ENCODE measurements at places on chromosomes 16 and 17.

DNA sequence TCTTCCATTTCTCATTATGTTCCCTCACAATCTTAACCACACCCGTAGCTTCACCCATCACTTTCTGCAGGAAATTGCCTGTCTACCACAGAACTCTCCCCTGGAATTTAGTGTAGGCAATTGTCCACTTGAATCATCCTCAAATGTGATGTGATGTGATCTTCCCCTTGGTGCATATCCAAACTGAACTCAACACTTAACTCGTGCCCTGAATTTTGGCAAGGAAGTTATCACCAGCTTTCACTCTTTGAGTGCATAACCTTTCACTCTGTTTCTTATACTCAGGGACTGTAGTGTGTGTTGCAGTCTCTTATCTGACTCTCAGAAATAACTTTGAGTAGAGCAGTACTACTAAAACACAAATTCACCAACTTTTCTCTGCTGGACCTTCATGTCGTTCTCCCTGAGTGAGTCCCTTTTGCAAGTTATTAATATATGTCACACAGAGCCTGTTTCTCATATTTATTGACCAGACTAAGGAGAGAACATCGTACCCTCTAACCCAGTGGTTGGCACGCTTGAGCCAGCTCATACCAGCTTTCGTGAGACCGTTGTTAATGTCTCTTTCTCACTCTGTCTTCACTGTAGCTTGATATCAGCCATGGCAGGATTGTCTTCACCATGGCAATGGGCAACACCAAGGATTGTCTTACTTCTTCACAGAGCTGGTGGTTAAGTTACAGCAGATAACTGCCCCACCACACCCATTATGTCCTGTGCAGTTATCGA lies 558.9 kb upstream of the HSBP1 start:
- DNase-seq, result no peak

DNA sequence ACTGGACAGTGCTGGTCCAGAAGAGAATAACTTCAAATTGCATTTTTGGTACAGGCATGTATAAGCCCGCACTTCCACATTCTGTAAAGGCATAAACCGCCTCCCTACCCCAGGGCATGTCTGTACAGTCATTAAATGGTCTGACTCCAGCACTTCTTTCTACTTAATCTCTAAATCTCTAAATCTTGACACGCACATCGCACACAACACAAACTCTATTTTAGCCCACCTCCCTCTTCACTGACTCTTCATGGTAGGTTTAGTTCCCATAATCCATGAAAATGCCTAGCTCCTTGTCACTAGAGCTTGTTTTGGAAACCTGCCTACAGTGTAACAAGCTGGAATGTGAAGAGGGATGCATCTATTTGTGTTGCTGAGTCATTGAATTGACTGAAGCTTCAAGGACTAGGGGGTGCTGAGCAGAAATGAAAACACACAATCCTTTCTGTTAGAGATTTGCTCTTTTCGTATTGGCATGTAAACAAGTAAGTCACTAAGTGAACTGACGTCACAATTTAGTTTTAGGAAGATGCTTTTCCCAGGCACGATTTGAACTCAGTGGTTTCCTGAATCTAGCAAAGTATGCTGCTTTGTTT lies 1.6 kb upstream of the DUSP14 start:
- peak; percentile 64 for DNase-seq

DNA sequence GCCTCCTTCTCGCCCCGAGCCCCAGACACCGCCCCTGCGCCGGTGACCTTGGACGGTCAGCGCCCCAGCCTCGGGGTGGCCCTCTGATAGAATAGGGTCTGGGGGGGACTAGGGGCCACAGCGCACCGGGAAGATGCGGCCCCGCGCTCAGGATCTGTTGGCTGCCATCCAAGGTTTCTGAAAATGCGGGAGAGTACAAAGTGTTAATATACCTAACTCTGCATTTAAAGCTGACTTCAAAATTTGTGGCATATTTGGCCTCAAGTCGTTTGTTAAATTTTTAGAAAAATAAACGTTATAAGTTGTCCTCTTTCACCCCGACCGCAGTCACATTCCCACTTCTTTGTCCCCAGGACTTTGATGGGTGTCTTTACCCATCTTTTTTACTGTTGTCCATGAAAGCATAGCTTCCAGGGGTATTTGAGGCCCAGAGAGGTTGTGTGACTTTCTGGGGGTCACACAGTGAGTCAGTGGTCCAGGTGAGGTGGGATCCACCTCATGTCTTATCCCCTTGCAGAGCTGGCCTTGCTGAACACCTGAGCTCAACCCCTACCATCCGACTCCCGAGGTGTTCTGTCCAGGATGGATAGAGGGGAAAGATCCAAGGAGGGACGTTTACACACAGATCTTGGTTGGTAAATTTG lies 796 bp downstream of the NT5M start:
- no peak for DNase-seq

DNA sequence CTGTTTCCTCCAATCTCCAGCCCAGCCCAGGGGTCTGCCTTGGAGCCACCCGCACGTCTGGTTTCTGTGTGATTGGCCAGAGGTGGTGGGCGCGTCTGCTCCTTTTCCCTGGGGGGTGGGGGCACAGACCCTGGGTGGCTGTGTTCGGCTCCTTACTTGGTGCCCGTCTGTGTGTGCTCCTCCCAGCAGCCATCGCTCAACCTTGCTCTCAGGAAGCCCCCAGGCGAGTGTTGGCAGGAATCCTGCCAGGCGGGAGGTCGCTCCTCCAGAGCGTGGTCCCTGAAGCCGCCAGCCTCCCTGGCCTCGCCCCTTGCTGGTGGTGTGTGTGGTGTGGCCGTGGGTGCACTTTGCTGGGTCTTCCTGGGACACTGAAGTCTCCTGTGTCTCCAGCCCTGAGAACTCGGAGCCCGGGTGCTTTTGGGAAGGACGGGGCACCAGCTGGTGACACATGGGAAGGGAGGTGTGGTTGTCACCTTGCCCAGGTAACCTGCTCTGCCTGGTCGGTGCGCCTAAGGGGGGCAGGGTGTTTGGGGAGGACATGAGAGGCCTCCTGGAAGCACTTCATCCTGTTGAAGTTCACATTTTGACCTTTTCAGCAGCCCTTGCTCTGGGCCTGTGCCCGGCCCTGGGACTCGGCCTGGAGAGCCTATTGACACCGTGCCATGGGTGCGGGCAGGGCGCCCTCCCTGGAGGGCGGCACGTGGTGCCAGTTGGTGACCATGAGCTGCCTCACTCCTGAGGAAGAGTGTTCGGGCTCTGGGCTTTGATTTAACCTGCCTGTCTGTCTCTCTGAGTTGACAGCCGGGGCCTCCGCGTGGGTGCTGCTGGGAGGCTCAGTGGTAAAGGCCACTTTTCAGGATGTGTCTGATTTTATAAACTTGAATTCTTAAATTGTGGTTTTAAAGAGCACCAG lies 49.0 kb upstream of the ZNF750 start:
- DNase-seq, result peak; percentile 25

DNA sequence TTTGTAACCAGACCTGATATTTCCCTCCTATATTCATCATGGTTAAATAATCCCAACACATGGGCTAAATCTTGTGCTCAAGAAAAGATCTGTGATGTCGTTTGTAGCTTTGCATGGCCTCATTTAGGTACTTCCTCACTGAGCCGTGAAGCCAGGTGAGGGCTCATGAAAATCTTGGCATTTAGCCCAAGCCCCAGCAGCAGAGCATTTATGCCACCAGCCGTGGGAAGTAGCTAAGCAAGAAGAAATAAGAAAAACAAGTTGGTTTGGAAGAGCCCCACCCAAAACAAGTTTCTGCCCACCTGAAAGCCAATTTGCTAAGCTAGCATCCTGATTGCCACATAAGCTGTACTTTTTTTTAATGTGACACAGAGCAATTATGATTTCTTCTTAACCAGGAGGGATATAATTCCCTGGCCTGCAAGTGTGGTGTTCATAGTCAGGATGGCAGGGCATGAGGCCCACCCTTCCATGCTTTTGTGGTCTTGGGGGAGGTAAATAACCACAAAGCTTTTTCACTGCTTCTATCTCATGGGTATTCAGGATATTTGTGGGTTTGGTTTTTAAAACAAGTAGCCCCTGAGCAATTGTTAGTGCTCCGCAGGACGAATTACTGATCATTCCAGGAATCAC lies 10.5 kb downstream of the TMIGD1 start:
- DNase-seq, result peak; percentile 83

DNA sequence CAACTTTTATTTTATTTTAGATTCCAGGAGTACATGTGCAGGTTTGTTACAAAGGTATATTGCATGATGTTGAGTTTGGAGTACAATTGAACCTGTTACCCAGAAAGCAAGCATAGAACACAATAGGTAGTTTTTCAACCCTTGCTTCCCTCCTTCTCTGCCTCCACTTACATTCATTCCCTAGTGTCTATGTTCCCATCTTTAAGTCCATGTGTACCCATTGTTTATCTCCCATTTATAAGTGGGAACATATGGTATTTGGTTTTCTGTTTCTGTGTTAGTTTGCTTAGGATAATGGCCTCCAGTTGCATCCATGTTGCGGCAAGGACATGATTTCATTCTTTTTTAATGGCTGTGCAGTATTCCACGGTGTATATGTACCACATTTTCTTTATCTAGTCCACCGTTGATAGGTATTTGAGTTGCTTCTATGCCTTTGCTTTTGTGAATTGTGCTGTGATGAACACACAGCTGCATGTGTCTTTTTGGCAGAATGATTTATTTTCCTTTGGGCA lies 114.0 kb upstream of the NACA2 start:
- no peak for DNase-seq

DNA sequence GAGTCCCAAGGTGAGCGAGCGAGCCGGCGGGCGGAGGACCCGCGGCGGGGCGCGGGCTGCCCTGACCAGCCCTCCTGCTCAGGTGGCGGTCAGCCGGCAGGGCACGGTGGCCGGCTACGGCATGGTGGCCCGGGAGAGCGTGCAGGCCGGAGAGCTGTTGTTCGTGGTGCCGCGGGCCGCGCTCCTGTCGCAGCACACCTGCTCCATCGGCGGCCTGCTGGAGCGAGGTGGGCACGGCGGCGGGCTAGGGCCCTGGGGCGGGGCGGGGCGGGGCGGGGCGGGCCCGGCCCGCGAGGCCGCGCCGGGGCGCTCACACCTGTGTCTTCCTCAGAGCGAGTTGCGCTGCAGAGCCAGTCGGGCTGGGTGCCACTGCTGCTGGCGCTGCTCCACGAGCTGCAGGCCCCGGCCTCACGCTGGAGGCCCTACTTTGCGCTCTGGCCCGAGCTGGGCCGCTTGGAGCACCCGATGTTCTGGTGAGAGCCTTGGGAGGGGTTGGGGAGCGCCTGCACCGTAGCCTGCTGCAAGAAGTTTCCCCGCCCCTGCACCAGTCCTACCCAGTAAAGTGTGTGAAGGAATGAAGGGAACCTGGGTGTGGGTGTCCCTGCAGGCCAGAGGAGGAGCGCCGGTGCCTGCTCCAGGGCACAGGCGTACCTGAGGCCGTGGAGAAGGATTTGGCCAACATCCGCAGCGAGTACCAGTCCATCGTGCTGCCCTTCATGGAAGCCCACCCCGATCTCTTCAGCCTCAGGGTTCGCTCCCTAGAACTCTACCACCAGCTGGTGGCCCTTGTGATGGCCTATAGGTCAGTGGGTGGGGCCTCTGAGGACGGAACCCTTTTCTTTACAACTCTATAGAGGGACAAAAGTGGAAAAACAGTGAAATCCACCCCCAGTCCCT lies 802 bp downstream of the SETD6 start:
- DNase-seq, result peak; percentile 30

GRCh38 chr16:53714205-53715022 lies 10.5 kb downstream of the FTO start:
- DNase-seq, result no peak

GRCh38 chr17:21166595-21167210 lies 39.9 kb downstream of the DHRS7B start:
- no peak for DNase-seq

GRCh38 chr17:9240659-9241370 lies 219.5 kb downstream of the NTN1 start:
- DNase-seq, result no peak

DNA sequence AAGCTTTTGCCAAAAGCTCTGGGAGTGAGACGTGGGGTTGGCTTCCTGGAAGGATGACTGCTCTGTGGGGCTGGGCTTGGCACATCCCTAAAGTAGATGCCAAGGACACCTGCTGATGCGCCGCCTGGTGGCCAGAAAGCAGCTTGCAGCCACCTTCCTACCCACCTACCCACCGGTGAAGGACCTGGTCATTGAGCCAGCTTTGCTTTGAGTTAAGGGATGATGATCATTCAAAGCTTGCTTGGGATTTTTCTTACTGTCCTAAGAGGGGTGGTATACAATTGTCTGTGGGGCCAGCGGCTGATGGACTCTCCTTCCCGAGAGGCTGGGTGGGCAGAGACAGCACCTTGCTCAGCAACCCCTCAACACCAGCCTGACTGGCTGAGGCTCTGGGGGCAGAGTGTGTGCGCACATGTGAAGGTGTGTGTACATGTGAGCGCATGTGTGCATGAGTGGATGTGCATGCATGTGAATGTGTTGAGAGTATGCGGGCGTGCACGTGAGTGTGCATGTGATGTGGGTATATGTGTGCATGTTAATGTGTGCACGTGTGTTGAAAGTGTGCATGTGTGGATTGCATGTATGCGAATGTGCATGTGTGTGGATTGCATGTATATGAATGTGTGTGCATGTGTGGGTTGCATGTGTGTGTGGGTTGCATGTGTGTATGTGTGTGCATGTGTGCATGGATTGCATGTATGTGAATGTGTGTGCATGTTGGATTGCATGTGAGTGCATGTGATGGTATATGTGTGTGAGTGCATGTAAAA lies 18.6 kb downstream of the C1QTNF1 start:
- no peak for DNase-seq

DNA sequence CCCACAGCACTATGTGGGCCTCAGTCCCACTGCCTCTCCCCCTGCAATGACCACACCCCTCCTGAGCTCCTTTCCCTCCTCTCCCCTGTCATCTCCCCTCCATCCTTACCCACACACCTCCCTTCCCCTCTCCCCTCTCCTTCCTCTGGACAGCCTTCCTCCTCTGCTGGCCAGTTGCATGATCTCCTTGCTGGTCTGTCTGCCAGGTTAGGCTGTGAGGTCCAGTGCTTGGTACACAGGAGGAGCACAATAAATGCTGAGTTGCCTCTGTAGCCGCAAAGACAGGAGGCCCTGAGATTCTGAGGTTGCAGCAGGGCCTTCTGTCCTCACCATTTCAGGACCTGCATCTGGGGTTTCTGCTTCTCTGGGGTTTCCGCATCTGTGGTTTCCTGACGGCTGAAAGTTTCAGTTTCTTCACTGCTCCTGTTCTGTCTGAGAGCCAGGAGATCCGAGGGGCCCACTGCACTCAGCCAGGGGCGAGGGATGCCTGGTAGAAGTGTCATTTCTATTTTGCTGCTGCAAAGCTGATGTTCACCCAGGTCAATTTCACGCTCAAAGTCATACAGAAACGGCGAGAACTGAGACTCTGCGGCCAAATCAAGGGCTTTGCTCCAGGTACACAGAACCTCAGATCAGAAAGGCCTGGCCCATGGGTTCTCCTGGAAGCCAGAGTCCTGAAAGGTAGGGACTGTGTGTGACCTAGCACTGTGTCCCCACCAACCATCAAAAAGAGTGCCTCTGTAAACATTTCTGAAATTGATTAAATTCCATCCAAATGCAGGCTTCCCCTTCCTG lies 4.6 kb upstream of the SLC12A3 start:
- DNase-seq, result no peak

- DNase-seq, result no peak
These were observed 8.5 kb upstream of the PDP2 start for GRCh38 chr16:66871840-66872239.
